ENCODE measurements at places on chromosomes 7 and 10.

DNA sequence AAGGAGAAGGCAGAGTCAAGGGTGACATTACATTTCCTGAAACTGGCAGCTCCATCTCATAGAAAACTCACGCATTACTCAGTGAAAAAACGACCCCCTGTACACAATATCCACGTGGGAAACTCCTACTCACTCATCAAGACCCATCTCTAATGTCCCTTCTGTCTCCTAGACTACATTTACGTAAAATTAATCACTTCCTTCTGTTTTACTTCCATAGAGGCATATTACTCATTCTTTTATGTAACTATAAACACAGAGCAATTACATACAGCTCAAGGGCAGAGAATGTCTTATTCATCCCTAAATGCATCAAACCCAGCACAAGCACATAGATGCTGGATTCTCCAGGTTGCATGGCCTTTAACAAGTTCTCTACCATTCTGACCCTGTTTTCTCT, 281.8 kb downstream of the KCNMA1 start:
- no peak for DNase-seq

DNA sequence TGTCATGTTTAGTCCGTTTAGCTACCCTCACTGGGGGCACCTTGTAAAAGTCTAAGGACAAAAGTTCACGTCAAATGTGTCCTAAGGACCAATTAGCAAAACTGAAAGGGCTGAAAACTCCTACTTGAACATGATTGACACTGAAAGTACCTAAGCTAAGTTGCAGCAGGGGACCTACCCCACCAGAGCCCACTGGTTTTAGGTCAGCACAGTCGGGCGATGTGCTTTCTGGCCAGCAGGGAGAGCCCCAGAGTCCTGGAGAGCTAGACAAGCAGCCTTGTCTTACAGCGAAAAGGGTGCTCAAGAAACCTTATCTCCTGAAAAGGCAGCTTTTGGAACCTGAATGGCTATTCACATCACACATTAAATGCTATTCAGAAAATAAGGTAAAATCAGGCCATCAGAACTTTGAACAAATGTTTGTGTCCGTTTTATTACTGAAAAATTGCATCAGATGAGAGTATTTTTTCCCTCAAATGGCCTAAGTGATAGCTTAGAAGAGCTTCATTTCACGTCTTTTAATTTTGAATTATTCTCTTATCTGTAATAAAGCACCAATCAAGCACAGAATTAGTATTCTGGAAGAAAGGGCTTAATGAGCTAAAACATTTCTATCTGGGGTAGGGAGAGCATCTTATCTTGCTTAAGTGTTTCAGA, 52.2 kb upstream of the MKI67 start:
- DNase-seq: peak; percentile 66

- no peak for DNase-seq
Measured at GRCh38 chr10:124484661-124485060, 23.0 kb downstream of the LHPP start.

GRCh38 chr10:3119796-3120459, 52.6 kb downstream of the PFKP start:
- no peak for DNase-seq

- DNase-seq: no peak
Measured at GRCh38 chr7:78497728-78498427, 699.3 kb downstream of the PHTF2 start.

- DNase-seq: no peak
Measured at GRCh38 chr7:99392046-99392445, 16.4 kb downstream of the PDAP1 start.

DNA sequence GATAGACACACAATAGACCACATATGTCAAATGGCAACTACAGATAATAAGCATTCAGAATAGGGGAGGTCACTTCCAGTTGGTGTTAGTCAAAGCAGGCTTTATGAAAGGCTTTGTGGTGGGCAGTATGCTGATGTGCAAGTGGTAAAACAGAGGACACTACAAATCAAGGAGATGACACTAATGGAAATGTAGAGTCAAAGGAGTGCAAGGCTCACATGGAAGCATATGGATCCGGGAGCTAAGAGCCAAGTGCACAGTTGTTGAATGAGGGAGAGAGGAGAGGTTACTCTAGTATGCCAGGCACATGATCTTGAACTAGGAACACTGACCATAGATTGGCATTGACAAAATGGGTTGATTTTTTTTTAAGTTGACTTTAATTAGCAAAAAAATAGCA, 62.7 kb downstream of the GRM3 start:
- no peak for DNase-seq

GRCh38 chr7:84384417-84384816, 189.8 kb upstream of the SEMA3A start:
- DNase-seq: no peak

- DNase-seq: no peak
Measured at GRCh38 chr7:53642361-53642760, 606.9 kb downstream of the POM121L12 start.

DNA sequence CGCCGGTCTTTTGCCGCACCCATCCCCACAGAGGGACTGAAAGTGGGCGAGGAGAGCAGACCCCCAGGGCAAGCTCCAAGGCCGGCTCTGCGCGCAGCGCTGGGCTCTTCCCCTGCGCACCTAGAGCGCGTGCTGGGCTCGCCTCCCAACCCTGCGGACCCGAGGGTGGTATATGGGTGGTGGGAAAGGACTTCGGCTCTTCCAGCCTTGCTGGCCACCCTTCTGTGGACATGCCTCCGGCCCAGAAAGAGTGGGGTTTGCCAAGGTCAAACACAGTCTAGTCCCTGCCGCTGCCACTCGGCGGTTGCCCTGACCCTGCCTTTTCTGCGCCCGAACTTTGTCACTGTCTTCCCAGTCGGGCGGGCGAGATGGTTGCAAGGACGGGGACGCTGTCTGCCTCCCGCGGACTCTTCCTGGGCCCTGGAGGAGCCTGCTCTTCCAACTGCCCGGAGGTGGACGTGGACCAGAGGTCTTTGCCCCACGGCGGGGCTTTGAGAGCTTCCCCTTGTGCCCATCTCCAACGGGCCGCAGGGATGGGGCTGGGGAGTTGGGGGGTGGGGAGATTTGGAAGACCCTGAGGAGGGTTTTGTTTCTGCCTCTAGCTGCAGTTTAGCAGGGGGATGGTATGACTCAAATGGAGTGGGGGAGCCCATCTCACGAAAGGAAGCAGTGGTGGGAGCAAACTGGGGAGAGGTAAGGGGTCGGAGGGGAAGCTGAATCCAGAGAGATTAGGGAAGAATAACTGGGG, 1.5 kb downstream of the ADCY1 start:
- DNase-seq: no peak

DNA sequence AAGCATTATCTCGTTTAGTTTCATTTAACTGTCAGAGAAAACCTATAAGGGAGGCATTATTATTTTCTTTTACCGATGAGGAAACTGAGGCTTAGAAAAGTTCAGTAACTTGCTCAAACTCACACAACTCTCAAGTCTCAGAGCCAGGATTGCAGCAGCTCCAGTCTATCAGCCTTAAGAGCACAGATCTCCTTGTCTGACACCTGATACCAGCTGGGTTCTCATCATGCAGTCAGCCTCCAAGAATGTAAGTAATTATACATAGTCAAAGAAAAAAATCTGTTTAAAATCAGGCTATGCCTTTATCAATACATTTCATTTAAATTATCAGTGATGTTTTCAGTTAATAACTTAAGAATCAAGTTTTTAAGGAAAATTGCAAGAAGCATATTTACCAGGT, 236.6 kb upstream of the TCF7L2 start:
- no peak for DNase-seq

- no peak for DNase-seq
Measured at GRCh38 chr7:99631295-99632109, 14.8 kb downstream of the ZSCAN25 start.

DNA sequence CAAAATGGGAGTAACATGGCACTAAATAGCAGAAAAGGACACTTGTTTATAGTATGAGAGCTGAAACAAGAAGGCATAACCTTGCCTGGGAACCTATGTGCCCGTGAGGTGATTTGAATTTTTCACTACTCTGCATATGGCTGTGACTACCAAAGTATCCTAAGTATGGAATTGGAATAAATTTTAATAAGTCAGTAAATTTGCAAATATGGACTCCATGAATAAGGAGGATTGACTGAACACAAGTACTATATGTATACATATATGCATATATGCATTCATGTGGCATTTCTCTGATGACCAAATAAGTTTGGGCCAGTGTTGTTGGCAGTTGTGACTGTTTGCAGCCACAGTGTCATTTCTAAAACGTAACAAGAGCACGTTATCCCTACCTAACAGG, 34.5 kb downstream of the PRR15 start:
- no peak for DNase-seq

- DNase-seq: no peak
Measured at GRCh38 chr7:91465595-91466061, 201.4 kb downstream of the FZD1 start.

GRCh38 chr10:122286867-122287266, 15.8 kb downstream of the BTBD16 start:
- no peak for DNase-seq

Measured in activated CD8-positive, alpha-beta memory T cell treated with anti-CD3 and anti-CD28 coated beads, Interleukin-2, amount 50 U/mL, for 48 hours (primary cell).